Iris pigment epithelial cell (primary cell): ENCODE measurements at places on chromosomes 11 and 22.

GRCh38 chr22:39954584-39955055, 5.6 kb upstream of the TMA7B start:
- peak; percentile 97 for DNase-seq

DNA sequence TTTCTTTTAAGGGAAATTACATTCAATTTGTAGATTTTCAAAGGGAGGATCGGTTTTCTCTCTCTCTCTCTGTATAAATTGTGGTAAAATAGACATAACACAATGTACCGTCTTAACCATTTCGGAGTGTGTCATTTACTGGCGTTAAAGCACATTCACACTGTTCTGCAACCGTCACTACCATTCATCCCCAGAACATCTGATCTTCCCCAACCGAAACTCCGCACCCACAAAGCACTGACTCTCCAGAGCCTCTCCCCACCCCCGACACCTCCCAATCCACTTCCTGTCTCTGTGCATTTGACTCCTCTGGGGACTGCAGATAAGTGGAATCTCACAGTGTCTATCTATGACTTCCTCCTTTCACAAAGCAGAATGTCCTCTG, 15.9 kb upstream of the GRAMD4 start:
- peak; percentile 39 for DNase-seq

DNA sequence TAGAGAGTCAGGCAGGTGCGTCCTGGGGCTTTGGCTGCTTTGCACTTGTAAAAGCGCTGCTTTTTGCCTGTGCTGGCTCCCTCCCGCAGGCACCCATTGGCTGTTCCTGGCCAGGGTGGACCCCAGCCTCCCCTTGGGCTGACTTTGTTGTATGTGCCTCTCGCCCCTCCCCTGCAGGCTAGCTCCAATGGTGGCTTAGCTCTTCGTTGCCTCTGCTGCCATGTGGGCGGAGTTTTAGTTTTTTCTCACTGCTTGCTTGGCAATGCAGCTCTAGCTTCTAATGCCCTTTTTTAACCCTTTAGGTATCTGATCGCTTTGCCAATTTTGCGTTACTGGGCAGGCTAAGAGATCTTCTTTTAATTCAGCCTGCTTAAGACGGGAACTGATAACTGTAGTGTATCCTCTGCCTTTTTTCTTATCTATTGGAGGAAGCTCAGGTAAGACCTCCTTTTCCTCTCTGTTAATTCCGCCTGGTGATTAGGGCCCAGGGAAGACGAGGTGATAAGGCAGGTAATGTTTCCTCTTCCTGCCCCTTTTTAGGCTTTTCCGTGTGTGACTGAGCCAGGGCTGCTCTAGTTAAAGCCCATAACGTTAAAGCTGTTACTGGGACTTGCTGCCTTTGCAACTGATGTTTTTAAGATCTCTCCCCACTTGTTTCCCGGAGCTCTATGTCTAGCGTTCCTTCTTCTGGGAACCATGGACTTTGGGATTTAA, 11.7 kb upstream of the GLYATL1 start:
- peak; percentile 52 for DNase-seq

DNA sequence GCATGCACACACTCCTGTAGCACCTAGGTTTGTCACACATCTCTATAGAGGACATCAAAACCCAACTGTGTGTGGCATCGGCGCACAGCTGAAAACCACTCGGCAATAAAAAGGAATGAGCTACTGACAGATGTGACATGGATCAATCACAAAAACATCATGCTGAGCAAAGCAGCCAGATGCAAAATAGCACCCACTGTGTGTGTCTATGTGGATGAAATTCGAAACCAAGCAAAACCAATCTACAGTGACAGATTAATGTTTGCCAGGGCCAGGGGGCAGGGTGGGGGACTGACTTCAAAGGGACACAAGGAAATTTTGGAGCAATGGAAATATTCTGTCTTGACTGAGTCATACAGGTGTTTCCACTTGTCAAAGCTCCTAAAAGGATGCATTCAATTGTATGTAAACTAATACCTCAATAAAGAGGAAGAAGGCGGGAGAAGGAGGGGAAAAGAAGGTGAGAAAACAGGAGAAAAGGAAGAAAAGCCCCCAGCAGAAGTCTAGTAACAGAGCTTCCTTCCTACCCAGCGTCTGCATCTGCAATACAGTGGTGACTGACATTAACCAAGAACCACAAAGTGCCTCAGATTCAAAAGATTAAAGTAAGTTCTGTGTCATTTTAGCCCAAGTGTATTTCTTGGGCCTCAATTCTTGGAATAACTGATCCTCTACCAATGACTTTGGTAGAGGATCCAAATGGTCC, 49.8 kb downstream of the PACSIN2 start:
- DNase-seq = no peak

GRCh38 chr11:110565357-110566336, 135.9 kb downstream of the FDX1 start:
- DNase-seq = peak; percentile 89

- DNase-seq = no peak
Observed at GRCh38 chr11:85517272-85517671, 109.9 kb downstream of the DLG2 start.

GRCh38 chr22:24188705-24189248, 7.5 kb downstream of the SUSD2 start:
- DNase-seq = no peak

DNA sequence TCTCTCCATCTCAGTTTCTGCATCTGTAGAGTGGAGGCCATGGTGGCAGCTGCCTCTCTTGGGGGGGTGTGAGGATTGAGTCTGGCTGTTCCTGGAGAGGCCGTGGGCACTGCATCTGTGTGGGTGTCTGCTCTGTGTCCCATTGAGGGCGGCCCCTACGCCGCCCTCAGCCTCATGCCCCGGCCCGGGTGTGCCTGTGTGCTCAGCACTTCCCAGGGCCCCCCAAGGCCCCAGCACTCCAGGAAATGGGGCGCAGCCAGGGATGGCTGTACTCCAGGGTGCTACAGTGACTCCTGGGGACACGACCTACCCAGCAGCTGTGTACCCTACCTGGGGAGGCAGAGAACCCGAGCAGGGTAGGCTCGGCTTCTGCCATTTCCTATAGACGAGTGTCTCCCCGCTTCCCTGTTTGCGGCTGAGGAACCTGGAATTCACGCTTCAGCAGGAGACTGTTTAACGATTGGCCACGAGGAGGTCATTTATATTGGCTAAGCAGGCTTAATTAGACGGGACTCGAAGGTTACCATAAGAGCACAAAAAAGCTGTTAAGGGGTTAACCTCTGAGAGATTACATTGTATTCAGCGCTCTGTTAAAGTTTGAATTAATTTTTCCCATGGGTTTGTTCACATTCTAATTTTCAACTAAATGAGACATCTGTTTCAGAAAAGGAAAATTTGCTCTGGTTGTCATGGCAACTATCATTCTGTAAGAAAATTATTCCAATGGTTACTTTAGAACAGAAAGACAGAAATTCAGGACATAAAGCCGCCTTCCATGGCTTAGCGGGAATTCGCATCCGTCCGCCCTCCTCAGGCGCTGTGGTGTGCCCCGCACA, 76.4 kb downstream of the MPPED1 start:
- no peak for DNase-seq

DNA sequence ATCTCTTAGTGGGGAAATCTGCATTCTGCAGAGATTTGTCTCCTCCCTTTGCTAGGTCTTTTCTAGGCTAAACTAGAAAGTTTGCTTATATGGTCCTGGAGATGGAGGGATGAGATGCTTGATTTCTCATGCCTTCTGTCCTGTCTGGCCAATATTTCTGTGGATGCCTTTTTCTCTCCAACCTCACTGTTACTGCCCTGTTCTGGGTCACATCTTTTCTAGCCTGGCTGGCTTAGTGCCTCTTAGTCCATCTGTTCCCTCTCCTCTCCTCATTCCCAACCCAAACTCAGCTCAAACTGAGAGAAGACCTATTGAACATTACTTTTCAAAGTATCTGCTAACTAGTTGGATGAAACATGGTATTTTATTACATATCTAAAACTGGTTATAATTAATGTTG, 62.0 kb downstream of the RRM1 start:
- DNase-seq = no peak

- no peak for DNase-seq
Observed at GRCh38 chr11:79374727-79375126, 66.1 kb downstream of the TENM4 start.

- DNase-seq = no peak
Observed at GRCh38 chr22:25402160-25402500, 162.3 kb upstream of the GRK3 start.

- no peak for DNase-seq
Observed at GRCh38 chr22:35966314-35967045, 62.1 kb downstream of the RBFOX2 start.

GRCh38 chr22:47158457-47158856, 396.0 kb downstream of the TBC1D22A start:
- DNase-seq = no peak

DNA sequence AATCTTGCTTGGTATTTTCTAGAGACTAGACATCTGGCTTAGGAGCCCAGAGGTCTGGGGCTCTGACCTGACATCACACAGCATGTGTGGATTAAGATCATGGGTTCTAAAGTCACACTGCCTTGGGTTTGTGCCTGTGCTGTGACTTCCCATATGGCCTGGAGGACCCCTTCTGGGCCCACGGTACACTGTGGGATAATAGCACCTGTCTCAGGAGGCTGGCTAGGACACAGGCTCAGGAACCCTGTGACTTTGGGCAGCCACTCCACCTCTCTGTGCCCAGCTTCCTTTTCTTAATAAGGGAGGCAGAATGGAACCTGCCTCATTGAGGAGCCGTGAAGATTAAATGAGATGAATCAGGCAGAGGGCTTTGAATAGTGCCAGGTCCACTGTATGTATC, 99.2 kb upstream of the B3GAT1 start:
- no peak for DNase-seq

- DNase-seq = no peak
Observed at GRCh38 chr11:837189-837989, 4.6 kb downstream of the CD151 start.
